ENCODE measurements at places on chromosomes 5 and 9.
A peak's percentile ranks its signal among the peaks of the same experiment; 100 is the strongest.

DNA sequence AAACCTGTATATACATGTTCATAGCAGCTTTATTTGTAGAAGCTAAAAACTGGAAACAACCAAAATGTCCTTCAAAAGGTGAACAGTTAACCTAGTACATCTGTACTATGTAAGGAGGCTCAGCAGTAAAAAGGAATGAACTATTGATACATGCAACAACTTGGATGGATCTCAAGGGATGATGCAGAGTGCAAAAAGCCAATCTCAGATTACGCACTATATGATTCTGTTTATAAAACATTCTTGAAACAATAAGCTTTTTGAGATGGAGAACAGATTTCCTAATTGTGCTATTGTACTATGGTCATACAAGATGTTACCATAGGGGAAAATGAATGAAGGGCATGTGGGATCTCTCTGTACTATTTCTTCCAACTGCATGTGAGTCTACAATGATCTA, 88.9 kb downstream of the PAM start:
- DNase-seq = no peak

DNA sequence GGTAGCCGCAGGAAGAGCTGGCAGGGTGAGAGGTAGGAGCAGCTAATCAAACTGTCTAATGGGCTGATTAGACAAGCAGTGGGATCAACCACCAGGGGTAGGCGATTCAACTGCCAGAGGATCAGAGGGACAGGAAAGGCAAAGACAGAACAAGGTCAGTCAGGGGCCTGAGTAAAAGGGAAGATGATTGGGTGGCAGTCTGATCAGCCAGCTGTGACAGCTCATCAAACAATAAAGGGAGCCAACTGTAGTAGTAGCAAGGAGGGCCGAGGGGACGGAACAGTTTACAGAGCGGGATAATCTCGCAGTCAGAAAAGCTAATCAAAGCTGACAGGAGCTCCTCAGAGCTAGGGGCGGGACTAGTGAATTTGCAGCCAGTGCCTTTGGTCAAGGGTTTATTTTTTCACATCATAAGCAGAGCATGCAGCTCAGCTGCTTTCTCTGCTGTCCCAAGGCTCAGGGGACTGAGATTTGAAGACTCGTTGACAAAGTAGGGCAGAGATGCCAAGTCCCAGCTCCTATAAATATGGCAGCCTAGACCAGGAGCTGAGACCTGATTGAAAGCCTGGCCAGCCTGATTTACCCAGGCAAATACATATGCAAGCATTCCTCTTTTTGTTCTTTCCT, 418.2 kb downstream of the GABRG2 start:
- DNase-seq = no peak

- DNase-seq = no peak
Measured at GRCh38 chr9:15047028-15047551, 136.9 kb upstream of the FREM1 start.

GRCh38 chr5:31770998-31771397, 132.1 kb downstream of the PDZD2 start:
- DNase-seq = no peak

- no peak for DNase-seq
Measured at GRCh38 chr5:33229216-33229615, 211.5 kb upstream of the TARS1 start.

GRCh38 chr5:139966856-139967255, 76.2 kb downstream of the NRG2 start:
- DNase-seq = no peak

DNA sequence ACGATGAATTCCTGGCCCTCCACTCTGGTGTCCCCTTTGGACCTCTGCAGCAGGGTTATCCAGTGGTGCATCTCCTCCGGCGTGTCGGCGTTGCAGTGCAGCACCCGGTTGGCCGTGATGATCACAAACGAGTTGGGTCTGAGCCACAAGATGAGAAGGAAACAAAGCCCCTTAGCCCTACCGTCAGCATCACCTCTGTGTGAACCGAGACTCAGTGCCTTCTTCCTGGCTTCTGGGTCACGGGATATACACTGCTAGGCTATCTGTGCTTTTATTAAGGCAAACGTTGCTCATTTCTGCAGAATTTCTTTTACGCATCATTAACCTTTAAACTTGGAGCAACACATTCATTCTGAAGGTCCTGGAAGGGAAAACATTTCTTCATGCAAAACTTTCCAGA, 65.1 kb upstream of the RETREG1 start:
- DNase-seq = no peak

DNA sequence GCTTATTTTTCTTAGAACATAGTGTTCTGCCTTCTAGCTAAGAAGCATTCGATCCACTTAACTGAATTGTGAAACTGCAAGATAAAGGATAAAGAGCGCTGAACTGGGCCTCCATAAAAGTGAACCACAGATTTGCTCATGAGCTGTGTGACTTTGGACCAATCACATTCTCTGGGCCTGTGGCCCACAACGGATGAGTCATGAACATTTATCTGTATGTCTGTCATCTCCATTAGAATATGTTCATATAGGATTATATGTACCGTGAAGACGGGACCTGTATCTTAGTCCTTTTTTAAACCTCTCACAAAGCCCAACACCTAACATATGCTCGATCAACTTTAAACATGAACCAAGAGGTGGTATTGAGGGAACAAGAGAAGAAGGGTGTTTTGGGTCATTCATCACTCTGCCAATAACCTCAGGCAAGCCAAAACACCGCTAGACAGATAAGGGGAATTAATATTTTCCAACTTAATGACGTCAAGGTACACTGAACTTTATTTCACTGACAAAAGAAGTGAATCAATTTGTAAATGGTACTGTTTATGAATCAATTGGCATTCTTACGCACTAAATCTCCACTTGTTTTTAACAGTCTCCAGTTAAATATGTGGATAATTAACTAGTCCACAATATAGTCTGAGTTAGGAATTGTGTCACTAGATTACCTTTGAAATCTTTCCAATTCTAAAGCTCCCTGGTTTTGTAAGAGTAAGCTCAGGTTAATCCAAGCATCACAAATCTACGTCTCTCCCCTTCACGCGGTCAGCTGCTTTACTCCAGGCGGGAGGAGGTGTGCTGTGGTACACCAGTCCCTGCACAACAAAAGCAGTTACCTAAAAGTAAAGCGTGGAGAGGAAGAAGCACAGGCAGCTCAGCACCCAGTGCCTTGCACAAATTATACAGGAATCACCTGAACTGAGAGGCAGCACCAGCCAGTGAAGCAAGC, 1.6 kb downstream of the TMEM245 start:
- DNase-seq = peak; percentile 21

DNA sequence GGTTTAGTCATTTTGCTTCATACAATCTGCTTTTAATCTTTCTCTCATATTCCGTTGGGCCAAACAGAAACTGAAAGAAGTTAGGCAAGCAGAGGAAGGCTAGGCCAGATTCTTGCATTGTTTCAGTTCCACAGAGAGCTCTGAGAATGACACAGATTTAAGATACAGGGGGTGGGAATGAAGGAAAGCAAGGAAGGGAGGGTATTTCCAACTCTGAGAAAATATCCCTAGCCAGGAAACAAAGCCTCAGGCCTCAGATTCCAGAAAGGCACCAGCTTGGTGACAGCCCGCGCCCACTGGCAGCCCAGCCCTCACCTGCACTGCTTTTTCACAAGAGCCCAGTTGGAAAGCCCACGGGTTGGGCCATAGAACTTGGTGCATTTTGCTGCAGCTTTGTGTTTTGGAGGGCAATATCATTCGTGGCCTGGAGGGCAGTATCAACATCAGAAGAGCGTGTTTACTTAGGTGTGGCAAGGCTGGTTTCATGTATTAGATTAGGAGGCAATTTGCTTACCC, 63.5 kb downstream of the ENC1 start:
- DNase-seq = no peak

GRCh38 chr5:68994645-68995044, 99.2 kb upstream of the SLC30A5 start:
- no peak for DNase-seq

- no peak for DNase-seq
Measured at GRCh38 chr5:53932351-53932750, 371.9 kb downstream of the NDUFS4 start.

GRCh38 chr5:112668911-112669310, 68.8 kb upstream of the APC start:
- DNase-seq = no peak

- no peak for DNase-seq
Measured at GRCh38 chr9:10366171-10366779, 246.5 kb downstream of the PTPRD start.

GRCh38 chr5:143258559-143259253, 144.8 kb downstream of the NR3C1 start:
- DNase-seq = no peak

GRCh38 chr5:62283005-62283404, 23.0 kb upstream of the KIF2A start:
- DNase-seq = no peak

DNA sequence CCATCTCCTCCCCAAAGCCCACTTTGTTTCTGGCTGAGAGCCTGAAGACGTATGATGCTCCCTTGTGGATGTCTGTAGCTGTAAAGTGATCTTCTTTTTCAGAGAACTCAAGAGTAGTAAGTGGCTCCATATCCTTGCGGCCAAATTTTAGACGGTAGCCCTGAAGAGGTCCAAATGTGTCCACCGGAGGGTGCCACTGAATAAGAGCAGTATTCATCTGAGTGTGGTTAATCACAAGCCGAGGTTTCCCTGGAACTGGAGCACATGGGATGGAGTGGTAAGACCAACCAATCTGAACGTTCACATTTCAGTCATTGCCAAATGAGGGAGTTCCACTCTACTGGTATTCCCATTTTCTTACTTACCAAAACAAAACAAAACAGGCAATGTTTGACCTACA, 686.5 kb upstream of the DMAC1 start:
- no peak for DNase-seq

DNA sequence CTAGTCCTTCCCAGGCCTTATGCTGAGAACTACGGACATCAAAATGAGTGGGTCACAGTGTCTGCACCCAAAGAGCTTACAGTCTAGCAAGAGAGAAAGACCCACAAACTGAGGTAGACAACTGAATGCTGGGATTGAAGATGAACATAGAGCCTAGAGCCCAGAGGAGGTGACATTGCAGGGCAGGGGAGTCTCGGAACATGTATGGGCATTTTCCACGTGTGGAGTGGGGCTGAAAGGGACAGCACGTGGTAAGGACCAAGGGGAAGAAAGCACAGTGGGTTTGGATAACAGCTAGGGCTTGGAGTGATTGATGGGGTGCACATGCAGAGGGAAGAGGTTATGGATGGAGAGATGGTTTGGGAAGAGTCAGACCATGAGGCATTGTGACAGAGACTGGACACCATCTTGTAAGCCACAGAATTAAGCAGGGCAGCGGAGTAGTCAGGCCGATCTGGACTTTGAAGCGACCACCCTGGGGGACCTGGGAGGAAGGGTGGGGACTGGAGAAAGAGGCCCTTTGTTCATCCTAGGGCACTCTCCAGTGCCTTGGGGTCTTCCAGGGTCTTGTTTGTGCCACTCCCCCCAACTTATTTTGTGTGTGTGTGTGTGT, 47.5 kb upstream of the SH3PXD2B start:
- DNase-seq = no peak

DNA sequence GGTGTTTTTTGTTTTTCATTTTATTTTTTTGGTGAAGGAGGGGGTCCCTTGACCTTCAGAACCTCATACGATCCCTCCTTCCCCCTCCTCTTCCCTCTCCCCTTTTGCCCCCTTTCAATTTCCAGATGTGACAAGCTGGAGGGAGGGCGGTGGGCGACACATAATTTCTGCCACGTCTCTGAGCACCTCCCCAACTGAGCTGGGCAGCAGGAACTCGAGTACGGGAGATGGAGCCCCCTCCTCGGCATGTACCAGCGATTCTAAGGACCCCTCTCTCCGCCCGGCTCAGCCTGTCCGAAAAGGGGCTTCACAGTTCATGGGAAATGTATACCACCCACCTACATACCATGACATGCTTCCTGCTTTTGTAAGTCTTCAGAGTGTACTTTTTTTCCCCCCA, 52.4 kb downstream of the PRRC2B start:
- DNase-seq = no peak

DNA sequence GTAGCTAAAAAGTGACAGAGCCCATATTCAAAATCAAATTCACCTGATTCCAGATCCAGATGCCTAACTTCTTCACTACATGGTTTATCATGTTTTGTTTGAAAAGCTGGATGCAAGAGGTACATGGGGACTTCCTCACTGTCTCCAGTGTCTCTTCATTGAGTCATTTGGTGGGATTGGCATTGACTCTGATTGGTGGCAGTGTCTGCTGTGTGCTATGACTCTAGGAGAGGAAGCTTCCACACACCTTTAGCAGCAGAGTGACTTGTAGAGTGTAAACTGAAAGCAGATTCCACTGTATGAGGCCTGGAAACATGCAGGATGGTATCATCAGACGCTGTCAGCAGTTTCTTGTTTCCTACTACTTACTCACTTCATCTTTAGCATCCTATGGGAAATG, 250.9 kb upstream of the SEMA6A start:
- DNase-seq = no peak

DNA sequence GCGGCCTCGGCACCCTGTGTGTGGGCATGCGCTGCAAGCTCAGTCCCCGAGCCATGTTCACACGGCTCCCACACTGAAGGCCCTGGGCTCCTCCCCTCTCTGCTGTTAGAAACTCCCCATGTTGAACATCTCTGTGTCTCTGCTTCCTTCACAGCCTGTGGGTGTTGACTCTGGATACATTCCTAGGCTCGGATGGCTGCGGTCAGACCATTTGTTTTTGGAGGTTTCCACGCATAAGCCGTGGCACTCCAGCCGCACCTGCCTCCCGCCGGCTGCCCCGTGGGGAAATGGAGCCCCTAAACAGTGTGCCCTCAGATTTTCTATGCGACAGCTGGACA, 31.2 kb upstream of the LRRC14B start:
- DNase-seq = no peak

- DNase-seq = no peak
Measured at GRCh38 chr5:132961887-132962286, 1.5 kb downstream of the AFF4 start.

DNA sequence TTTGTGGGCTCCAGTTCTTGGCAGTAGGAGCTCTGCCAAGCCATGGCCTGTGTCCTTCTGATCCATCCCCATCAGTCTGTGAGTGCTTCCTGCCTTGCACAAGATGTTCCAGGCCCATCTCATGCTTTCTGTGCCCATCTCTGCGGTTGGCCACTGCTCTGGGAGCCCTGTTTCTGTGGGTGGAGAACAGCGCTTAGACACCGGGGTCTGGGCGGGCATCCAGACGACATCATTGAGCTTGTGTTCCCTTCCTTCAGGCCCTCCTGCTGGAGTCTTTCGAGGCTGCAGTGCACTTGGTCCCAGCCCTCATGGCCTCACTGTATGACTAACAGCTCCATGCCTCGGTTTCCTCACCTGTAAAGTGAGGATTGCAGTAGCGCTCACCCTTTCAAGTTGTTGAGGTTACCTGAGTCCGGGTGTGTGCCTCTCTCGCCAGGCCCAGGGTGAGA, 14.9 kb upstream of the CARD19 start:
- DNase-seq = no peak

DNA sequence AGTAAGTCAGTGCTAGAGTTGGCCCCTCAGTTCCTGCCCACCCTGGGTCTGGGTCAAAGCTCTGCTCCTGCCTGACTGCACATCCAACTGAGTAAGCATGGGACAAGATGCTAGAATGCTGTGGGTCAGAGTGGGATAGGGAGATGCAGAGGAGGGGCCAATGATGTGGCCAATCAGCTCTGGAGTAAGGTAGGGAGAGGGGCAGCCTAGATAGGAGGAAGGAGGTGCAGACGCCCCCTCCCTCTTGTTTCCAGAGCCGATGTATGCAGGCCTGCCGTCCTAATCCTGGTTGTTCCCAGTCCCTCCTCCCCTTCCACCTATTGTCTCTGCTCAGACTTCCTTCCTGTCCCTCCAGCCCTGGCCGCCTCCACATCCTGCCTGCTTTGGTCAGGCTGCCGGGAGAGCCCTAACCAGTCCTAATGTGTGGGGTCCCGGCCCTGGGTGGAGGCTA, 1.3 kb downstream of the ARAP3 start:
- DNase-seq = no peak
